ENCODE measurements at places on chromosomes 3 and 15. TPM values are rescaled to one million over a fixed set of nuclear protein-coding genes. Genes with fewer than 3 reads are reported as not detected.

Gene TRPM1
- total RNA-seq = not detected

DNA sequence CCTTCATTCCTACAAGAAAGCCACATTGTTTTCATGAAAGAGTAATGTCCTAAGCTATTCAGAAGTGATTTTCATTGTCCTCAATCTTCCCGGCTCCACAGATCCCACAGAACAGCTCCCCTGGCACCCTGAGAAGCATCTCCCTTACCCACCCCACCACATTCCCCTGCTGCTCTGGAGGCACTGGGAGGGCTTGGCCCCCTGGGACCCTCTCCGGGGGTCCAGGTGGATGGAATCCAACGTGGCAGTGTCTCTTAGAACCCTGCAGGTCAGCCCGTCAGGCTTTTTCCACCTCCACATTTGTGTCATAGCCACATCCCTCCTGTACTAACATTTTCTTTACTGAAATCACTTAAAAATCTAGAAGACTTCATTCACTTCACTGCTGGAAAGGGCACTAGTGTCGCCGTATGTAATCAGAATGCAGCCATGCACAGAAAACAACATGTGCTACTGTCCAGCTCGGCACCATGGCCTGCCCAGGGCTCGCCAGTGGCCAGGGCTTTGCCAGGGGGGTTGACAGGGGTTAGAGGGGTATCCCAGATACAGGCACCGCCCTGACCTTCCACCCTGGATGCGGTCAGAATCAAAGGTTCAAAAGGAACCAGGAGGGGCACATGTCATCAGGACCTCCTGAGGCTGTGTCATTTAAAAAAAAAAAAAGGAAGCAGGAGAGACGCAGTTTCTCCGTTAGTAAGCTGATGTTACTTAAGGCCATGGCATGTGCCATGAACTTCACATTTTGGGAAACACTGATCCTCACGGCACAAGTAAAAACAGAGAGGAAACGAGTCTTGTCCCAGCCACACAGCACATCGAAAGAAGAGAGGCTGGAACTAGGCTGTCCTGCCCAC lies 106.3 kb downstream of the LSM3 start:
- H3K27me3 ChIP-seq = no peaks in the 10 kb centered on the region
- DNase-seq = no peak
- no peaks in the 10 kb centered on the region for H3K36me3 ChIP-seq
- no peak overlapping the region for H3K27ac ChIP-seq

Gene NR1I2
- total RNA-seq = 0.12 TPM

Gene GALNT15
- total RNA-seq = 5.1 TPM

DNA sequence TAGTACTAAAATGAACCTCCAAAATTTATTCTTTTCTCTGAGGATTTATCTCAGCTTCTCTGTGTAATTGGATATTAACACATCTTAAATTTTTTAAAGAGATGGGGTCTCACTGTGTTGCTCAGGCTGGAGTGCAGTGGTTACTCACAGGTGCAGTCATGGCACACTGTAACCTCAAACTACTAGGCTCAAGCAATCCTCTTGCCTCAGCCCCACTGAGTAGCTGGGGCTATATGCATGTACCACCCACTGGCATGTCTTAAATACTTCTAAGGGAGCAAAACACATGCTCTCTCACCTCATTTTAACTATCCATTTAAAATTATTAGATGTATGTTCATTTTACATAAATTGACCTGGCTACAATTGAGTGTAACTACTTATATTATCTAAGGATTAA lies 11.3 kb upstream of the TMEM87A start:
- peaks cover 5% of the 10 kb centered on the region for H3K4me1 ChIP-seq
- H3K36me3 ChIP-seq = no peaks in the 10 kb centered on the region
- no peak for DNase-seq
- no peaks in the 10 kb centered on the region for H3K27me3 ChIP-seq

DNA sequence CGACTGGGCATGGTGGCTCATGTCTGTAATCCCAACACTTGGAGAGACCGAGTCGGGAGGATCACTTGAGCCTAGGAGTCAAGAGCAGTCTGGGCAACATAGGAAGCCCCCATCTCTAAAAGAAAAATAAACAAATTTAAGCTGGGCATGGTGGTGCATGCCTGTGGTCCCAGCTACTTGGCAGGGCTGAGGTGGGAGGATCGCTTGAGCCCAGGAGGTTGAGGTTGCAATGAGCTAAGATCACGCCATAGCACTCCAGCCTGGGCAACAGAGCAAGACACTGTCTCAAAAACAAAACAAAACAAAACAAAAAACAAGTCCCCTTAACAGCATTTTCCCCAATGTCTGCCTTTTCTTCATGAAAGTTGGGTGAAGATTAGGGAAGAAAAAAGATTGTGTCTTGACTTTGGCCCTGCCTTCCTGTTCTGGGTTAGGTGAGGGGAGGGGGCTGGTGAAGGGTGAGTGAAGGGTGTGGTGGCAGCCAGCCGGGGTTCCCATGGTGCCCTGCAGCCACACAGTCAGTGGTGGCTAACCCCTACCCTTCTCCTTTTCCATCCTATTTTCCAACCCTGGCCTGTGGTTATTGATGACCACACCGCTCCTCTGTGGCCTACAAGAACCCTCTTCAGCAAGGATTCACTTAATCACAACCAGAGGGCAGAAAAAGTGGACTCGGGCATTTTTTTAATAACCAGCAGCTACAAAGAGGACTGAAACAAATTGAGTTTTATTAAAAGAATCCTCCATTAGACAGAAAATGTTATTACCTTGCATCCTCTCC lies 28.4 kb upstream of the SMAD3 start:
- H3K4me3 ChIP-seq = no peak overlapping the region
- peaks cover 4% of the 10 kb centered on the region for H3K4me1 ChIP-seq
- no peaks in the 10 kb centered on the region for H3K27me3 ChIP-seq
- no peak for DNase-seq

DNA sequence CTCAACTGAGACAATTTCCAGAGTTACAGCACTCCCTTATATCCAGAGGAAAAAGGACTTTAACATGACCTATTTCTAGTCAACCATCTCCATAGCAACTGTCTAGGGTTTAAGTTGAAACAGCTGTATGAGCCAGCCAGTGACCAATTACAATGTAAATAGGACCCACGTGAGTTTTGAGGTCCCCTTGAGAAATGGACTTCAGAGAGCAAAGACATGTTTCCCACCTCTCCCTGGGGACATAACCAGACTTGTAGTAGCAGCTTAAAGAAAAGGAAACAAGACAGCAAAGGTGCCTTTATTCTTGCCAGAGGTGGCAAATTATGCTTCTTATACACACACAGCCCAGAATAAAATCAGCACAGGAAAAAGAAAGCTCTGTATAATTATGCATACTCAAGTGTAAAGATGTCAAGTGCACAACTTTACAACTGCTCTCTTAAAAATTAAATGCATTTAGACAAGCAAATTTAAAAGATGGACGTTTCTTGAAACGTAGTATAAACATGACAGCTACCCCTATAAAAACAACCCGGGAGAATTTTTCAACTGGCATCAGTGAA lies 40.2 kb downstream of the SUMF1 start:
- no peaks in the 10 kb centered on the region for H3K27me3 ChIP-seq
- peaks cover 6% of the 10 kb centered on the region for H3K4me1 ChIP-seq
- H3K4me3 ChIP-seq = no peak overlapping the region
- H3K27ac ChIP-seq = no peak overlapping the region

DNA sequence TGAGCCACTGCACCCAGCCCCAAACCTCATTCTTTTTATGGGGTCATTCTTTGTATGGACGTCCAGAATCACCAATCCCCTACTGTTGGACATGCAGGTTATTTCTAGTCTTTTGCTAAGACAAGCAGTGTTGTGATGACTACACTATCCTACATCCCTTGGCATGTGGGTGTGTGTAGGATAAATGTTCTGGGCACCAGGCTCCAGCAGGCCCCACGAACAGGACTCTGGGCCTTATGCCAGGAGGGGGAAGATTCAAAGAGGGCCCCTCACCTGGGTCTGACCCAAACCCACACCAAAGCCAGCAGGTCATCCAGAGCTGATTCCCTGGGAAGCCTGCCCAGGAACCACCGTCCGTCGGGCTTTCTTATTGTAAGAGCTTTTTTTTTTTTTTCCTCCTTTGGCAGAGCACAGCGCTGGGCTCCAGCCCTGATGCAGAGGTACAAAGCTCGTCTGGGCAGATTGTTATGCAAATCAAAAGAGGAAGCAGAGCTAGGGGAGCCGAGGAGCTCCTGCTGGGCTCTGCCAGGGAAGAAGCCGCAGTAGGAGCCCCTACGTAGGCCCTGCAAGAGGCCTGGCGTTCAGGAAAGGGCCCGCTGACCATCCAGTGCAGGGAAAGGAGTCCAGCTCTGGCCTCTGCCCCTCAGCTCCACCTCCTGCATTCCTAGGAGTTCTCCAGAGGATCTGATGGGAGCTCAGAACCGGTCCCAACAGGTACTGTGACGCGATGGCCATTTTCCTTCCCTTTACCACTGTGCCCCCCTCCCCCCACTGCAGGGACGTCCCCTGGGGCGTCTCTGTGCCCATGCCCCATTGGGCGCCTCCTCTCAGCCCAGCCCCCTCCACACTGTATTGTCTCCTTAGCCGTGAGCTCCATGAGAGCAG lies 29.0 kb upstream of the FURIN start:
- DNase-seq = no peak
- H3K4me3 ChIP-seq = no peak overlapping the region
- no peak overlapping the region for H3K27ac ChIP-seq
- H3K4me1 ChIP-seq = no peaks in the 10 kb centered on the region
- H3K36me3 ChIP-seq = no peaks in the 10 kb centered on the region
- H3K27me3 ChIP-seq = no peaks in the 10 kb centered on the region
